ENCODE measurements at places on chromosomes 5 and 9.

DNA sequence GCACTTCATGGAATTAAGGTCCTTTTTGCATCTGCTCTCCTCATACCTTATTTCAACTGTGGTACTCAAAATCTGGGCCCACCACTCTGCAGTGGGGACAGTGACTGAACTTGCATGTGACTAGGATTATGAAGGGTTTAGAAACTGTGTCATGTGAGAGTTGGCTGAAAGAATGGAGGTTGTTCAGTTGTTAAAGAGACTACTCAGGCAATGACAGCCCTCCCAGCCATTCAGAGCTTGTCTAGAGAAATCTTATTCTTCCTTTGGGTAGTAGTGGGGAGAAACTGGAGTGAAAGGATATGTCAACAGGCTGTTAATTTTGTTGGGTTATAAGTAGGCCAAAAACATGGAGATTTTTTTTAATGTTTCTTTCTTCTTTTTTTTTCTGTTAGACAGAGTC is 10.3 kb downstream of the AOPEP start:
- no peak for DNase-seq

DNA sequence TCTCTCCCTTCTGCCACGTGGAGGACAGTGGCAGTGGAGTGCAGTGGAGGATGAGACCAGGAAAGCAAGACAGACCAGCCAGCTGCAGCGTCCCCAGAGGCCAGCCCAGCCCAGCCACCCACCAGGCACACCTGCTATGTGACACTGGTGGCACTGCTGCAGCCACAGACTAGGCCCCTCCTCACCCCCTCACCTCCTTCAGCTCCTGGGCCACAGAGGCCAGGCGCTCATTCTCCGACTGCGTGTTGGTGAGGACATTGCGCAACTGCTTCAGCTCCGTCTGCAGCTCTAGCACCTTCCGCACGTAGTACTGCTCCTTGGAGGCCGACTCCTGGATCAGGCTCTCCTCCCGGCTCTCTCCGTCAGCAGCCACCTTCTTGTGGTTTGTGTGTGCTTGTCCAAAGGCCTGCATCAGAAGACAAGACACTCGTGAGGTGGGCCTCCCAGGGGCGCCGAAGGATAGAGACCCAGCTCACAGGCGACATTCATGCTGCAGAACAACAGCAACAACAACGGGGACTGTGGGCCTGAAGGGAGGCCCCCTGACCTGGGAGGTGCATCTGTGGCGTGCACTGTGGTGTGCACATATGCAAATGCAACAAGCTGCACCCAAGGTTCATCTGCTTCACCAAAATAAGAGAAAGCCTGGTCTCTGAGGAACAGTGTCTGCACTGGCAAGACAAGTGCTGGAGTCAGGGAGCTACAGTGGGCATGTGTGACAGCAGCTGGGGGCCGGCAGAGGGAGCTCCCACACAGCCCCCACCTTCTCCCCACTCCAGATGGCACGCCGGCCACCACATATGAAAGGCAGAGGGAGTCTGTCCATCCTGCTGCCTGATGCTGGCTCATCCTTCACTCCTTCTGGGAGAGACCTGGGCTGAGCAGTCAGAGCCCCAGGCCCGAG is 35.5 kb downstream of the BICD2 start:
- no peak for DNase-seq

DNA sequence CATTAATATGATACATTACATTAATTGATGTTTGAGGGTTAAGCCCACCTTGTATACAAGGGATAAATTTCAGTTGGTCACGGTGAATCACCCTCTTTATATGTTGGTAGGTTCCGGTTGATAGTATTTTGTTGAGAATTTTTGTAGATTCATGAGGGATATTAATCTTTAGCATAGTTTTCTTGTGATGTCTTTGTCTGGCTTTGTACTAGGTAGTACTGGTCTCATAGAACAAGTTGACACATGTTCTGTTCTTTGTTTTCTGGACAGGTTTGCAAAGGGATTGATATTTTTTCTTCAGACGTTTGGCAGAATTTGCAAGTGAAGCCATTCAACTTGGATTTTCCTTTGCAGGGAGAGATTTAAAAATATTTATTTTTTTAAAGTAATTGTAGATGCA is 49.1 kb upstream of the CLK4 start:
- DNase-seq = no peak

- DNase-seq = no peak
Measured at GRCh38 chr9:114511978-114512874, 7.0 kb upstream of the WHRN start.

- DNase-seq = no peak
Measured at GRCh38 chr9:14749741-14750211, 27.2 kb upstream of the CER1 start.

- DNase-seq = no peak
Measured at GRCh38 chr5:176446884-176447590, 1.1 kb upstream of the FAF2 start.

GRCh38 chr5:109619606-109620005 is 70.1 kb upstream of the MAN2A1 start:
- no peak for DNase-seq

GRCh38 chr9:117742131-117742530 is 37.9 kb downstream of the TLR4 start:
- no peak for DNase-seq
